ENCODE measurements at places on chromosomes 2 and 18.

DNA sequence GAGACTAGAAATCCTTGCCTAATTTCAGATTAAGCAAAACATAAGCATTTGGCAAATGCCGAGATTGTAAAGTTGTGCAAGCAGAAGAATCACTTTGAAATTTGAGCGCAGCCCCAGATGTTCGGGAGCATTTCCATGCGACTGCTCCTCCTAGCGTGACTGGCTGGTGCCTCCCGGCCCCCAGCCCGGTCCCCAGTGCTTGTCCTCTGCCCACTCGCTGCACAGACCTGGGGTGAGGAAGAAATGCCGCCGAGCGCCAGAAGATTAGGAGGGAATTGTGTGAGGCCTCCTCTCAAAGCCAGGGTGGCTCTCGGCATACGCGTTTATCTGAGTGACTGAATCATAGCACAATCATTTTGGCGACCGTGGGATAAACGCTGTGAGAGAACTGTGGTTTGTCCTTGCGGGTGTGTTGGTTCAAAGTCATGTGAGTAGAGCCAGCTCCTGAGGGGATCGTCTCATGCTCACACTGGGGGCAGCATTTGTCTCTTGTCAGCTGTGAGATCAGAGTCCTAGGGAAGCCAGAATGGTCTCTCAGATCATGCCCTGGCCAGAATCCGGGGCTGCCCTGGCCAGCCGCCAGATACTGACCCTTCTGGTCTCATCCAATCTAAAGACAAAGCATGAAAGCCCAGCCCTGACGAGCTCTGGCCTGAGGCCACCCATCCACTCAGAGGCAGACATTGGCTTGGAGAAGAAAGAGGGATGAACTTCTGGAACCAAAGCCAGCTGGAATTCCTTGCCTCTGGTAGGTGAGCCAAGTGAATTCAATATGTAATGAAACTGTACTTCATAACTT is 189.3 kb downstream of the SH3RF3 start:
- DNase-seq: no peak

GRCh38 chr2:23940718-23941620 is 706 bp downstream of the UBXN2A start:
- no peak for DNase-seq

- DNase-seq: no peak
Observed at GRCh38 chr18:70368903-70369302, 80.1 kb downstream of the SOCS6 start.

- no peak for DNase-seq
Observed at GRCh38 chr2:228864131-228864530, 407.0 kb downstream of the PID1 start.

GRCh38 chr2:177983183-177983788 is 89.3 kb downstream of the PDE11A start:
- DNase-seq: peak; percentile 2

- DNase-seq: no peak
Observed at GRCh38 chr2:88692187-88692586, 714 bp downstream of the RPIA start.

- no peak for DNase-seq
Observed at GRCh38 chr2:127421116-127421800, 3.0 kb downstream of the PROC start.

- no peak for DNase-seq
Observed at GRCh38 chr18:9177466-9177865, 40.9 kb downstream of the ANKRD12 start.

- DNase-seq: no peak
Observed at GRCh38 chr2:177359836-177360595, 32.6 kb upstream of the AGPS start.

- no peak for DNase-seq
Observed at GRCh38 chr2:110126906-110127305, 11.3 kb upstream of the MALL start.

DNA sequence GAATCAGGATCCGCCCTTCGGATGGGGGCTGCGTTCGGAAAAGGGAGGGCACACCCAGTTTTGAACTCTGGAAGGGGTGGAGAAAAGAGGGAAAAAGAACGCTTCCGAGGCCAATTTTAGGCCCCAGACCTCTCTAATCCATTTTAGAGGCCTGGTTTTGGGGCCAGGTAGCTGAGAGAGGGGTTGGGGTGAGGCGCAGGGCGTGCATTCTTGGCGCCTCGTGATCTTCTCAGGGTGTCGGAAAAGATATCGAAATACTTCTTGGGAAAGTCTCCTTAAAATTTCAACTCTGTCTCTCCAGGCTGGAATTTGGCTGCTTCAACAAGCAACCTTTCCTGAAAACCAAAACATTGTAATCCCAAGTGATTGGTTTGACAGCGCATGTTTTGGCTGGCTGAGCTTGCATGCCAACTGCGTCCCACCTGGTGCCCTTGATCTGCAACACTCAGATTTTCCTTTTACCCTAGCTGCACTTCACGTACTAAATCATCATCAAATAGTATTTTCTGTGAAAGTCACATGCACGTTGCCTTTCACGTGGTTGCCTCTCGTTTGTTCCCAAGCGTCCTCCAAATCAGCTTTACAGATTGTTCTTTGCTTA is 864 bp upstream of the XPO1 start:
- DNase-seq: peak; percentile 46

- no peak for DNase-seq
Observed at GRCh38 chr2:140242889-140243288, 1462.7 kb upstream of the NXPH2 start.

DNA sequence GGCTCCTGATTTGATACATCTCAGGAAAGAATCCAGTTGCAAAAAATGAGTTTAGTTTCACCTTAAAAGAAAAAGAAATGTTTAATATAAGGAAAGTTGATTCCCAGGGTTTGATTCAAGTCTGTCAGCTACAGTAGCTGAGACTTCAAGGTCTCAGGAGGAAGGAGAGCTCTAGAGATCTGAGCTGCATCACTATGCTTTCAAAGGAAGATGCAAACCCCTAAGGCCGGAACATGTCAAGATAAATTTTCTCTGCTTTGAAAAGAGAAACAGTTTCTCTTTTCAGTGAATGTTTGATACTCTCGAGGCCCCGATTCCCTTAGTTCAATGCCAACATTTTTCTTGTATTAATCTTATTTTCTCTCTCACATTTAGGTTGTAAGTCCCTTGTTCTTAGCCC is 128.6 kb downstream of the RGPD3 start:
- DNase-seq: no peak

- no peak for DNase-seq
Observed at GRCh38 chr18:75167759-75168618, 41.0 kb downstream of the PTGR3 start.

- no peak for DNase-seq
Observed at GRCh38 chr2:46368401-46368800, 71.2 kb downstream of the EPAS1 start.

- DNase-seq: no peak
Observed at GRCh38 chr2:216920937-216921456, 61.1 kb upstream of the TNP1 start.

GRCh38 chr18:44887227-44887631 is 206.5 kb downstream of the SETBP1 start:
- peak; percentile 59 for DNase-seq

DNA sequence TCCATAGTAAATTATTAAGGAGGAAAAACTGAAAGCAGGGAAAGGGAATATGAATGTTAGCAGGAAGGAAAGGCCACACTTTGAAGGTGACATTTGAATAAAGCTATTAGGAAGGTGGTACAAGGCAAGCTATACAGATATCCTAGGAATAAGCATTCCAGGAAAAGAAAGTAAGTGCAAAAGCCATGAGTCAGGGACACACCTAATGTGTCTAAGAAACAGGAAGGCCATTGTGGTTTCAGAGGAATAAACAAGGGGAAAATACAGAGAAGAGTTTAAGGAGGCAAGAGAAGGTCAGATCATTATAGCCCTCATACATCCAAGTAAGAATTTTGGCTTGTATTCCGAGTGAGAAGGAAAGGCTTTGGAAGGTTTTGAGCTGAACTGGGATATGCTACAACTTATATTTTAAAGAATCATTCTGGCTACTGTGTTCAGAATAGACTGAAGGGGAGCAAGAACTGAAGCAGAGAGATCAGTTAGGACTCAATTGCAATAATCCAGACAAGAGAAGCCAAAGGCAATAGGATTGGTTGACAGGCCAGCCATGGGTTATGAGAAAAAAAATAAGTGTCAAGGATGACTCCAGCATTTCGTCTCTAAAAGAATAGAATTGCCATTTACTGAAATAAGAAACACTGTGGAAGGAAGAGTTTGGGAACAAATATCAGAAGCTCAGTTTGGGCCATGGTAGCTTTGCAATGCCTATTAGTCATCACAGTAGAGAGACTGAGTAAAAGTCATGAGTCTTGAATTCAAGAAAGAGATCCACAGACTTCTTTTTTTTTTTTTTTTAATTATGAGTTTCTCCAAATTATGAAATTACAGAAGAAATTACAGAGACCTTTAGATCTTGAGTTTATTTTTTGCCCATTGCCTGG is 11.3 kb downstream of the RAD51AP2 start:
- no peak for DNase-seq

DNA sequence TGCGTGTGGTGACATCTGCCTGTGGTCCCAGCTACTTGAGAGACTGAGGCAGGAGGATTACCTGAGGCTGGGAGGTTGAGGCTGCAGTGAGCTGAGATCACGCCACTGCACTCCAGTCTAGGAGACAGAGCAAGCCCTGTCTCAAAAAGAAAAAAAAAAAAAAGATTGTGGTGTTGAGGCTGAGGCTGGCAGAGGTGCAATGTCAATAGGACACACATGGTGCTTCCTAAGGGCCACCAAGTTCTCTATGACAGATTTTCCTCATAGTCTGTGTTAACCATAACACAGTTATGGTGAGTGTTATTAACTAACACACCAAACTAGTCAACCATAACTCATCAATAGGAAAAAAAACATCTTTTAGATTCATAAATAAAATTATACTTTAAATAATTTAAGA is 494.4 kb downstream of the TMX3 start:
- no peak for DNase-seq

DNA sequence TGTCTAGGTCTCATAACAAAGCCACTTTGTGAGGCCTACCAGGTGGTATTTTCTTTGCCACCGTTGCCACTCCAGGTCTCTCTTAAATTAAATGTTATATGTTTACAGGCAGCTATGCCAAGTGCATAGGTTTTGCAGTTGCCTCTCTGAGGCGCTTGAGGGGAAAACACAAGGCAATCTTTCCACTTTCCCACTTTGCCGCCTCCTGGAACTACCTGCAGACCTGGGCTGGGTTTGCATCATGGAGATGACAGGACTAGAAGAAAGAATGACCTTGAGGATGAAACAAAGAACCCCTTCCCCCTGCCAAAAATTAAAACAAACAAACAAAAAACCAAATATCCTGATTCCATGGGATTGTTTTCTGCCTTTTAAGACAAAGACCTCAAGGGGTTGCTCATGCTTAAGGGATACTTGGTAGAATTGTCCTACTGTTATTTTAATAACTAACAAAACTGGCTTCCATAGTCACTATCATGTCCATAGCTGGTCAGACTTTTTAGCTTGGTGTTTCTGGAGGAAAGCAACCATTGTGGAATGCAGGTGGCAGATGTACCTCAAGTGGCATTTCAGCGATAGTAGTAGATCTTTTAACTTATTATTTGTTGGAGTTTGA is 159.9 kb downstream of the PRPF40A start:
- DNase-seq: no peak

DNA sequence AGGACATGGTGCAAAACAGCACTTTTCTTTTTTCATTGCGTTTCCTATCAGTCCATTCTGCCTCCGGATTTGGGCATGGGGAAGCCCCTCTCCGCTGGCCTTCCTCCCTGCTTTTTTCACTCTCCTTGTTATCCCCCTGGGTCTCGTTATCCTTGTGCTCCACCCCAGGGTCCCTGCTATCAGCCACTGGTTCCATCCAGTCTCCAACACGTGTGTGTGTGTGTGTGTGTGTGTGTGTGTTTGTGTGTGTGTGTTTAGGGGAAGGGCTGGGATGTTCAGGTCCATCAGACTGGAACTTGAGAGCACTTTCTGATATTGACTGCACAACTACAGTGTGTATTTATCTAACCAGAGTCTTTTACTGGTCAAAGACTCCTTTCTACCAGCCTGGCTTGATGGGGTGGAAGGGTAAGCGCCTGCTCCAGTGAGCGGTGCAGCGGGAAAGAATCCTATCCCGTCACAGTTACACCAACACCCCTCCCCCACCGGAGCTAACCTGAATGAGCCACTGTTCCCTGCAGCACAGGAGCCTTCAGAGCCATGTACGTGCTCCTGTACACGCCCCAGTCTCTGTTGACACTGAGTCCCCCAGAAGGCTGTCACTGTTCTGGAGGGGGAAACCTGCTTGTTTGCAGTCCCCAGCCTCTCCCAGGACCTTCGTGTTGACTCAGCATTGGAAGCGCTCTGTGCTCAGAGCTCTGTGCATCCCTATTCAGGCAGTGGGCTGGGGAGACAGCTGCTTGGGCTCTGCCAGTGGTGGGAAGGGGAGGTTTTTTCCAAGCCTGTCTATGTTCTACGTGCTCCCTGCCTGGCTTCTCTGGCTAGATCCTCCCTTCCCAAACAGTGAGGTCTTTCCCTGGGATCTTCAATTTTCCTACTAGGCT is 4.6 kb downstream of the INHA start:
- no peak for DNase-seq

GRCh38 chr18:48460929-48461583 is 51.9 kb upstream of the ZBTB7C start:
- DNase-seq: no peak

DNA sequence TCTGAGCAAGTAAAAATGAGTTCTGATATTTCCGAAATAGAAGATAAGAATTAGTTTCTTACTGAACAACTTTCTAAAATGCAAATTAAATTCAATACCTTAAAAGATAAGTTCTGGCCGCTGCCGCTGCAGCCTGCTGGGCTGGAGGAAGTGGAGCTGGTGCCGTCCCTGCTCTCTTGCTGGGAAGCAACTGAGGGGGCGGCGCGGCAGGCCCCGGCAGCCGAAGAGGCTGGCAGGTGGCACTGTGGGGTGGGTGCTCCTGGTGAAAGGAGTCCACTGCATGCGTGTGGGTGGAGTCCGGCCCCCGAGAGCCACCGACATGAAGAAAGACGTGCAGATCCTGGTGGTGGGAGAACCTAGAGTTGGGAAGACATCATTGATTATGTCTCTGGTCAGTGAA is 89.5 kb upstream of the ZNF519 start:
- DNase-seq: no peak

GRCh38 chr2:127464470-127465257 is 46.4 kb downstream of the PROC start:
- no peak for DNase-seq

GRCh38 chr2:240962300-240963064 is 35.9 kb upstream of the SNED1 start:
- DNase-seq: no peak

- DNase-seq: no peak
Observed at GRCh38 chr18:41170346-41170745, 784.7 kb upstream of the PIK3C3 start.

DNA sequence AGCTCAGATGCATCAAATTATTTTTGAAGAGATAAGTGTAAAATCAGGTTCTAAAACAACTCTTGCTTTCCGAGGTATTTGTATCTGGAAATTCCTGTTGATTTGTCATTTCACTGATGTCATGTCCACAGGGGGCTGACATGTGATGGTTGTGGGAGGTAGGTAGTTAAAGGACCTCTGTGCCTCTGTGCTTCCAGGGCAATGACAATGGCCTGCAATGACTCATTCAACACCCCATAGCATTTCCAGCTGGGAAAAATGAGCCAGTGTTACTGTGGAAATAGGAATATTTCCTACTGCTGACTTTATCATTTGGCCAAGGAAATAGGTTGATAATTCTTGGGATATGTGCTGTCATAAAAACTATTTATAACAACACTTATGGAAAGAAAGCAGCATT is 86.2 kb upstream of the CCDC195 start:
- no peak for DNase-seq
